GM04504 (cell line): ENCODE measurements at places on chromosomes 5 and 9.

- DNase-seq, result no peak
Observed at GRCh38 chr9:8332331-8332650, 532.7 kb upstream of the DMAC1 start.

DNA sequence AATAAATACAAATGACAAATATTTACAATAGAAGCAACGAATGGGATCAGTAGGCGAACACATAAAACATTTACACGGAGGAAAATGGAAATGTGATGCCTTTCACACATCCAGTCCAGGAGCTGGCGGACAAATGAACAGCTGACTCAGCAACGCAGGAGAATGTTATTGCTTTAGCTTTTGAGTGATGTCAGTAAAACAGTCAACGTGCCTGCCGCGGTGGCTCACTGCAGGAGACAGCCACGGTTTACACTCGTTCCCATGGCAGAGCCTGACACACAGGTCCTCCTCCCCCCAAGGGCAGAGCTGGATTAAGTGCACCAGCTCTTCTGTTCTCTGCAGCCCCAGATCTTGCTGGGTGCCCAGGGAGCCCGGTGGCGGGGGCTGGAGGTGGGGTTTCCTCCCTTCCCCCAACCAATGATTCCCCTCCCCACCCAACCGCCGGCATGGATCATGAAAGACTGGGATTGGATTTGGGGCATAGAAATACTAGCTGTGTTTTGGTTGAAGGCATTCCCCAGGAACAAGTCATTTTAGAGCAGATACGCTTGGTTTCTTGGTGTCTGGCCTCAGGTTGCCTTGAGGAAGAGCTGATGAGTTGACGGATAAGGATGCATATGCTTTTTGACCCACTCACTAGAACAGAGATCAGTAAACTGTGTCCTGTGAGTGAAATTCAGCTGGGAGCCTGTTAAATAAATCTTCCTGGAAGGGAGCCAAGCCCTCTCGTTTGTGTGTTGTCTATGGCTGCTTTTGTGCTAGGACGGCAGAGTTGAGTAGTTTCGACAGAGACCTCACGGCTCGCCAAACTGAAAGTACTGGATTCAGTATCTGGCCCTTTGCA, 12.5 kb downstream of the STC2 start:
- peak; percentile 71 for DNase-seq

GRCh38 chr5:173662581-173663351, 46.3 kb upstream of the BOD1 start:
- DNase-seq, result no peak

DNA sequence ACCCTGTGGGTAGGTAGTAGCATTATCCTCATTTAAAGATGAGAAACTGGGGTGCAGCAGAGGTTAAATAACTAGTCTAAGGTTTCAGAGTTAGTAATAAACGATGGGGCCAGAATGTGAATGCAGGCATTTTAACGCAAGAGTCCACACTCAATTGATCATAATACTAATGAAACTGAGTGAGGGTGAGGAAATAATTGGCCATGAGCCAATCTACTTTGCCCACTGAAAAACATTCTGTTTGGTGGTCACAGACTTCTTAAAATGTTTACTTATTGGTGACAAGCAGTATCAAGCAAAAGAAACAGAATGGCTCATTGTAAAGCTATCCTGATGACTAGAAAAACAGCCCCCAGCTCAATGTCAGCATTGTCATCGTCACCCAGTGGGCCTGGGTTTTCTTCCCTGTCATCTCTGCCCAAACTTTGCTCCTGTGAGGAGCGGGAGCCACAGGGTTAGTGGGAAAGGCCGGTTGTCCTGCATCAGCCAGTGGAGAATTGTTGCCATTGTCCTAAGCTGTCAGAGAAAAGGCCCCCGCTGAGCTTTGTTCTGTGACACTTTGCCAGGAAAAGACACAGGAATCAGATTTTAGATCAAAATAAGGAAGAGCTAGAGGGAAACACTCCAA, 77.3 kb upstream of the MAN2A1 start:
- no peak for DNase-seq

- DNase-seq, result no peak
Observed at GRCh38 chr5:40716000-40716399, 36.3 kb downstream of the PTGER4 start.

GRCh38 chr5:65624025-65624570, at the start of gene TRIM23:
Gene TRIM23, minus strand, starts transcription at chr5:65624333. Its CDS starts 59 bp downstream, at chr5:65624274.
- DNase-seq, result peak; percentile 87

DNA sequence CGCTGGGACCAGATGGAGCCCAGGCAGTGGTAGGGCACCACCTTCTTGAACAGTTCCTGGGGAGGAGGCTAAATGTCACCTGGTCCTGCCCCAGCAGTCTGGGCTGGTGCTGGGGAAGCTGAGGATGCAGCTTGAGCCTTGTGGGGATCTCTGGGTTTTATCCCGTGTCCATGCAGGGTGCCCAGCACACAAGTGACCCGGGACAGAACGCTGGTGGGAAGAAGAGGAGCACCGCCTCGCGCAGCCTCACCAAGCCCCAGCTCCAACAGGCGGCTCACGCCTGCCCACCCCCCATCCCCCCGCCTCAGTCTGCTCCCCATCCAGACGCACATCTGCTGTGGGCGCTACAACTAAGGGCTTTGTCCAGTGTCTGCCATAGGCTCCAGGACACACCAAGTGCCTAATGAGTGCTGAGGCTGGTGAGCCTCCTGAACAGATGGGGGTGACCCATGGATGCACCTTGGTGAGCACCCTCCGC, 13.8 kb downstream of the RALGDS start:
- no peak for DNase-seq

- no peak for DNase-seq
Observed at GRCh38 chr9:130500340-130501180, 55.8 kb downstream of the ASS1 start.

DNA sequence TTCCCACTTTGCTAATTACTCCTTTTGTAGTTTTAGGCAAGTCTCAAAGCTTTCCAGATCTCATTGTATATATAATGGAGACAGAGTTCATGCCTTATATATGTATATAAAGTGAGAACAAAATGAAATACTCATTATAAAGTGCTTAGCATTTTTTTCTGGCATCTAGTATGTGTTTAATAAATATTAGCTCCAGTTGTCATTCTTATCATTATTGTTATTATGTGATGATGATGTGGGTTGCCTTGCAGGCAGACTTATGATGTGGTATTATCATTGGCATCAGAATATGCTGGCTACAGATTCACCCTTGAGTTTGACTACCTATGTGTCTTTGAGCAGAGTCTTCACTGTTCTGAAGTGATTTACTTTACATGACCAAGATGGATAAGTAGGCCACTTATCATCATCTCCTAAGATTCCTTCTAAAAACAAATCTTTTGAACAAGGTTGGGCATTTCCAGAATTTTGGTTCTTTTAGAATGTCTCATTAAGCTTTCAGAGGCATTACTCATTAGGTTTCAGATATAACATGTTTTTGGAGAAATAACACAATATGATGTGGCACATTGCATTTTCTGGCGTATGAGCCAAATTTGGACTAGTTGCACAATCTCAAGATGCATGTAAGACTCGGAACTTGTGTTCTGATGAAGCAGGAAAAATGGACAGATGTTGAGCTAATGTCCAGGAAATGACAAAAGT, 145.6 kb upstream of the TNC start:
- DNase-seq, result peak; percentile 52

- DNase-seq, result no peak
Observed at GRCh38 chr9:38057416-38058195, 11.4 kb downstream of the SHB start.

- DNase-seq, result no peak
Observed at GRCh38 chr5:60010853-60011252, 117.3 kb upstream of the PDE4D start.

GRCh38 chr9:100084128-100084453, 14.7 kb downstream of the ERP44 start:
- no peak for DNase-seq

DNA sequence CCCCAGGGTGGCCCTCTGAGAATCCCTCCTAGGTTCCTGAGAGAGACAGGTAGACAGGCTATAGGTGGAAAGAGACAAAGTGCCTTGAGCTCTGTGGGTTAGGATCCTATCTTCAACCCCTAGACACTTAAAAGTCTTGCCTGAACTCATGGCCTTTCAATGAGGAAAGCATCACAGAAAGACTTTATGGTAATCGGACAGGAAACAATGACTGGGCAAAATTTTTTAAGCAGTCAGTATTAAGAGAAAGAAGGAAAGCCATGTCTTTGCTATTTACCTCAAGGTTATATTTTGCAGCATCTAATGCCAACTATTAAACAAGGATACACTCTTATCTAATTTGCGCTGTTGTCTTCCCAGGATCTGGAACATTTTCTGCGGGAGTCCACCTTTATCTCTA, 93.2 kb downstream of the PCSK1 start:
- DNase-seq, result no peak

DNA sequence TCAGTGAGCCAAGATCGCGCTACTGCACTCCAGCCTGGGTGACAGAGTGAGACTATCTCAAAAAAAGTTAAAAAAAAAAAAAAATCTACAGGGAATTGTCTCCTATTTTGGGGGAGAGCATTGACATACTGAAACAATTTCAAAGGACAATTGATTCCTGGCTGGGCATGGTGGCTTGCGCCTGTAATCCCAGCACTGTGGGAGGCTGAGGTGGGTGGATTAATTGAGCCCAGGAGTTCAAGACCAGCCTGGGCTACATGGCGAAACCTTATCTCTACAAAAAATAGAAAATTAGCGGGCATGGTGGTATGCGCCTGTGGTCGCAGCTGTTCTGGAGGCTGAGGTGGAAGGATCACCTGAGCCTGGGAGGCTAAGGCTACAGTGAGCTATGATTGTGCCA, 30.6 kb downstream of the GPR107 start:
- DNase-seq, result no peak

DNA sequence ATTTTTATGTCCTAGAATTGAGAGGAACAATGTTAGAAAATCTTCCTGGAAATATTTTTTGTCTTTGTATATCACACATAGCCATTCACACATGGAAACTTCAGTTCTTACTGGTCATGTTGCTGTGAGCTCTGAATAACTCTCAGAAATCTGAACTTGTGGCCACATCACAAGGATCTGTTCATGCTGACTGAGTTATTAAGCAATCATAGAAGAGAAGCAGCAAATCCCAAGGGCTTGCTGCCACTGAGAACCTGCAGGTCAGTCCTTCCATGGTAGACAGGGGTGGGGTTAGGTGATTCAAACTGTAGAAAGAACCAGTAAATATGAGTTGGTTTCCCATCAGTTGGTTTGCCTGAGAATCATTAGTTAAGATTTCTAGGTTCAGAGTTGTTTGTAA, 27.6 kb downstream of the SGCD start:
- no peak for DNase-seq

DNA sequence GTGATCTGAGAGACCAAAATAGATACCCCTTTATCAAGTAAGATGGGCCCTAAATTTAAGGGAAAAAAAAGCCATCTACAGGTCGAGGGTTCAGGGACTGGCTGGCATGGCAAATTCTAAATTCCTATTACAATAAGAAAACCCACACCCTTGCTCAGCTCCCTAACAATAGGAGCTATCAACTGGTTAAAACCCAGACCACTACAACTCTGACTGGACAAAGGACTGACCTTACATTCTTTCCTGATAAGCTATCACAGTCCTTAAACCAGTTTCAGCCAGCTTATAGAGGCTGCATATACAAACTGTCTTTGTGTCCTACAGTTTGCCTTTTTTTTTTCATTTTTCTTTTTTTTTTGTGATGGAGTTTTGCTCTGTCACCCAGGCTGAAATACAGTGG, 803.6 kb downstream of the NR2F1-AS1 start:
- no peak for DNase-seq

DNA sequence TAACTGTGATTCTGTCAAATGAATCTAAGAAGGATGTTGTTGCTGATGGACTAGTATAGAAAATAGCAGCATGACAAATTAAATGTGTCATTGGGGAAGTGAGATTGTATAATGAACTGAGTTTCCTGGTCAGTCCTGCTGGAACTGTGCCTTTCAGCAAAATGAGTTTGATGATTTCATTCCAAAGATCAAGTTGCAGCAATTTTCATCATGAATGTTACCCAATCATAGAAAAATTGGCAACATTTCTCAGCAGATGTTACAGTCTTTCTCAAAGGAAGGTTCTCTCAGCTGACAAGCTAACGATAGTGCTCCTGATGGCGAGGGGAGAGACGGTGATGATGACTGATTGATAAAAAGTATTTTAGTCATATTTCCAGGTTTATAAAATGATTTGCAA, 10.7 kb downstream of the PCDHAC2 start:
- no peak for DNase-seq

DNA sequence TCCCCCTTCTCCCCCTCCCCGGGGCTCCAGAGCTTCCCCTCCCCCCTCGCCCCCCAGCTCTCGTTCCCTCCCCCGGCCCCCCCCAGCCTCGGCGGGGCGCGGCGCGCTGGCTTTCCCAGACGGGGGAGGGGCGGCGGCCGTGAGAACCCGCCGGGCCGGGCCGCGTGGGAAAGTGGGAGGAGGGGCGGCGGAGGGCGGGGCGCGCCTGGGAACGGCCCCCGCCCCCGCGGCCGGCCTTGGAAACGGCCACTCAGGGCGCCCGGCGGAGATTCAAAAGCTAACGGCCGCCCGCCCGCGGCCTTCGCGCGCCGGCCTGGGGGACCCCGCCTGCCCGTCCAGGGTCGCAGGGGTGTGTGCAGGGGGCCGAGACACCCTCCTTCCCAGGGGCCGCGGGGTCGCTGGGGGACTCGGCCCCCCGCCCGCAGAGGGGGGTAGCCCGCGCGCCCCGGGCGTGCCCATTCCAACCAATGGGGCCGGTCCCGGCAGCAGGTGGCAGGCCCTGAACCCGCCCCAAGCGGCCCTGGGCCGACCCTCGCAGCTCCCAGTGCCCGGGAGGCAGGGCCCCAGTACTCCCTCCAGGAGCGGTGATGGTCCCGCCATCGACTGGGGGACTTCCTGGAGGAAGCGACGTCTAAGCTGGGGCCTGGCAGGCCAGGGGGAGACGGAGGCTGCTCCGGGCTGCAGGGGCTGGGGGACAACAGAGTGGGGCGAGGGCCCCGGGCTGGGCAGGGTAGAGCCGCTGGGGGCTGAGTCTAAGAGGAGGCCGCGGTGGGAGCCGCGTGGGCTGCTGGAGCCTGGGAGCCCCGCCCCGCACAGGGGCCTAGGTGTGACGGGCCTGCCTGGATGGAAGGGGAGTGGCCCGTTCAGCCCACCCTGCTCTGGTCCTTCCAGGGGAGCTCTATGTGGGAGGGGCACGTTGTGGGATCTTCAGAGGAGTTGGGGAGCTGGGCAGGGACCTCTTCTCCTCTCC, 14.2 kb upstream of the NRARP start:
- no peak for DNase-seq

GRCh38 chr5:157038568-157039187, 20.2 kb downstream of the HAVCR1 start:
- DNase-seq, result no peak

GRCh38 chr5:65695162-65695755, 26.6 kb downstream of the SGTB start:
- no peak for DNase-seq

- peak; percentile 25 for DNase-seq
Observed at GRCh38 chr9:132077881-132078698, 1.6 kb downstream of the MED27 start.

DNA sequence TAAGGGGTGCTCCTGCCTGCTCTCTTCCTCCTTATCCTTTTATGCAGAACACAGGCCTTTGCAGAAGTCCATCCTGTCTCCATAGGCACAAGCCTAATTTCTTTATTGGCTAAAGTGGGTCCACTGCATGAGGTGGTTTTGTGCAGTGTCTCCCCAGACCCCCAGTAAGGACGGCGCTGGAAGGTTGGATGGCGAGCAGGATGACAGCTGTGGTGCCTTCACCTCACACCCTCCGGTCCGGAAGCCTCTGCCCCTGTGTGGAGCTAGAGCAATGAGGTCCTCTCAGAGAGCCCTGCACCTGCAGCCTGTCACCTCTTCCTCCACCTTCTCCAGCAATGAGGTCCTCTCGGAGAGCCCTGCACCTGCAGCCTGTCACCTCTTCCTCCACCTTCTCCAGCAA, 393.7 kb upstream of the IRX1 start:
- DNase-seq, result no peak
